GM13976 (cell line): ENCODE measurements at places on chromosomes 1 and 21.

GRCh38 chr1:167995038-167995437 is 58.2 kb upstream of the MPC2 start:
- no peak for DNase-seq

- DNase-seq = peak; percentile 71
These were observed 18.3 kb upstream of the ARID1A start for GRCh38 chr1:26677306-26678115.

- no peak for DNase-seq
These were observed 122.9 kb upstream of the KRTAP19-8 start for GRCh38 chr21:31161157-31161556.

DNA sequence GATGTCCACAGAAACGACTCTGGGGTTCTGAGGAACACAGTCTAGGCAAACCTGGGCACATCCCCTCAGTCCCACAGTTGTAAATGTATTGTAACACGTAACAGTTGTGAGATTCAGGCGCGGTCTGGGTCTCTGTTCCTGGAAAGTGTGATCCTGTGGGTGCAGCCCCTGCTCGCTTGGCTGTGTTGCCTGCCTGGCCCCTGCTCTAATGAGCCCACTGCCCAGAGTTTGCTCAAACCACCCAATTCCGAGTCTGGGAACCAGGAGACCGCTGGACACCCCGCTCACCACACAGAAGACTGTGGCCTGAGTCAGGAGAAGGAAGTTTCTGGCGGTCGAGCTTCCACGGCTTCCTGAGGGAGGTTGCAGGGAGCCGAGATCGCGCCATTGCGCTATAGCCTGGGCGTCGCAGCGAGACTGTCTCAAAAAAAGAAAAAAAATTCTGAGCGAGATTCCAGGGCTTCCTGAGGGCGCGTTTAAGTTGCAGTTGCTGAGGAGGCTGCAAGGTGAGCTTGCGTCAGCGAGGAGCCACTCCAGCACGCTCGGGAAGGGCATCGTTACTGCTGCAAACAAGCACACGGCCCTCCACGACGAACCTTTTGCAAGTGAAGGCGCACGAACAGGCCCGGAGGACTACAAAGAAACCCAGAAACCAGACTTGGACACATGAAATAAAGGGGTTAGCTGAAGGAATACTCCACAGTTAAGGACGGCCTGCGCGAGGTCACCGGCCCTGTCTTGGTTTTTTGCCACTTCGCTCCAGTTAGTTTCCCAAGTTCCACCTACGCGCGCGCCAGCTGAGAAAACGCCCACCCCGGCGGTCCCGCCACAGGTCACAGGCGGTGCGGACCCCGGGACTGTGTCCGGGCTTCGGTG is 1.1 kb downstream of the C21orf58 start:
- DNase-seq = no peak

- DNase-seq = no peak
These were observed 506 bp downstream of the MYOM3 start for GRCh38 chr1:24111262-24111995.

DNA sequence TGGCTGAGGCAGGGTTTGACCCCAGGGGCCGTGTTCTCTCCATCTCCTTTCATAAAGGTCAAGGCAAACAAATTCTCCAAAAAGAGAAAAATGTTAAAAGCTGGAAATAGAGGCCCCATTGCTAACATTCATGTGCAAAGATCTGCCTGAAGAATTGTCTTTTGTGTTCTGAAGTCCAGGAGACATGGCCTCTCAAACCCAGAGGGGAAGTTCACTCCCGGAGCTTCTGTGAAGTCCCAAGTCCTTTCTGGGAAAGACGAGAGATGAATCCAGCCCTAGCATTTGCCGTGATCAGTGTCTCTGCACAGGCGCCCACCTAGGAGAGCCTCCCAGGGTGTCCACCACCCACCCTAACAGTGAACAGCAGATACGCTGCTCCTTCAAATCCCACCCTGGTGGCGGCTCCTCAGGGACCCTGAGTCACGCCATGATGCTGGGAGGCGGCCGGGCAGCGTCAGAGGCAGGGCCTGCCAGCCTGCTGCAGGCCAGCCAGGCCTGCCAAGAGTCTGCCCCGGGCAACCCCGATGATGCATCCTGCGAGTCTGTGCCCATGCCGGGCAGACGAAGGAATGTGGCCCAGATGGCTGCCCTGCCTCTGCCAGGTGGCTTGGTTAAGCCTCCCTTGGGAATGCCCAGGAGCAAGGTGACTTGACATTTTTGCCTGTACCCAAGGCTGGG is 5.2 kb upstream of the C2CD2 start:
- peak; percentile 24 for DNase-seq

DNA sequence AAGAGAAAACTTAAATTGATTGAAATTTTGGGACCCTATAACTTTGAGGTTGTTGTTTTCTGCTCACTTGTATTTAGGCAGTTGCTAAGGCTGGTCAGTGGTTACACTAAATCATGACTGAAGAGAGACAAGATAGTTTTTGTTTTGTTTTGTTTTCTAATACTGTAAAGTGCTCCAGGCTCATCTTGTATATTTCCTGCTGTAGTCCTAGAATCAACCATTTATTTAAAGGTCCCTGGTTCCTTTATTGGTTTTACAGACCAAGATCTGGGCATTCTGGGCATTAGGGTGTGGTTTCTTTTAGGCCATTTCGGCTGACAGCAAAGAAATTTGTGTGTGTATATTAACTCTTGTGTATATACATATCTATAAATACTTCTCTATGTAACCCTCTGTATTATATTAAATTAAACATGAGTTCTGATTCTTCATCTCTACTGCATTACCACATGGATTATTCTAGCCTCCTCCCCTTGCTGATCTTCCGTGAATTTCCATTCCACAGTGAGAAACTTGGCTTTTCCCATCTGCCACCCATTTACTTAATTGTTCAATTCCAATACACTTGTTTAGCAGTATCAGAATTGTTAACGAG is 15.0 kb downstream of the SNX27 start:
- DNase-seq = no peak

DNA sequence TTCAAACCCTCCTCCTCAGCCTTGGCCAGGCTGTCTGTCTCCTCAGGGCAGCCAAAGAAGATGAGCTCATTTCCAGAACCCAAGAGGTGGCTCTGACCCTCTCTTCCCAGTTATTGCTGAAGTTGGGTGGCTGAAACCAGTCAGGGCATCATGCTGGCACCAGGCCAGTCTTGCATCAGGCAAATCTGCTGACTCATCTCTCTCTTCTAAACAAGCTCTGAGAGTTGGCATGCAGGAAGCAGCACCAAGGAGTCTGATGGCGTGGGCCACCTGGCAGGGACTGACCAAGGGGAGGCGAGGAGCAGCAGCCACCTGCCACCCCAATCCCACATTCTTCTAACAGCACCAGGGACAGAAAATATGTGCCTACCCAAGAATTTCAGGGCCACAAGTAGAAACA is 104.8 kb upstream of the ATP1A1 start:
- no peak for DNase-seq

GRCh38 chr1:240962086-240962485 is 350.1 kb upstream of the GREM2 start:
- DNase-seq = no peak

GRCh38 chr21:17570786-17571185 is 41.9 kb downstream of the BTG3 start:
- no peak for DNase-seq

GRCh38 chr21:33856893-33857527 is 58.6 kb downstream of the ATP5PO start:
- no peak for DNase-seq

GRCh38 chr1:28956038-28956464 is 41.7 kb downstream of the EPB41 start:
- no peak for DNase-seq
